ENCODE measurements at places on chromosomes 7 and 10.

DNA sequence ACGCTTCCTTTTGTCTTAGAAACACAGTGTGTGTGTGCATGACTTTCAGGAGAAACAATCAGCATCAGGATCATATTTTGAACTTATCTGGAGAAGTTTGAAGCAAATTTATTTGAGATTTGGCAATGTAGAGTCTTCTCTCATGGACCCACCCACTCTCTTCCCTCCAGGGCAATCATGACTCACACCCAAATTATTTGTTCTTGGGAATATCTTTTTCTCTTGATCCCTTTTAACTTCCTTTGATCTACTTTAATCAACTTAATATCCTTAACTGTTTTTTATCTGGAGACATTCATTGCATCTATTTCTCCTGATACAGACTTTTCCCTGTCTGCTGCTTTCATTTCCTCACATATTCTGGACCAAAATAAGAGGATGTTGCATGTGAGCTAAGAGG lies 1174.3 kb downstream of the GATA3 start:
- no peak for DNase-seq

DNA sequence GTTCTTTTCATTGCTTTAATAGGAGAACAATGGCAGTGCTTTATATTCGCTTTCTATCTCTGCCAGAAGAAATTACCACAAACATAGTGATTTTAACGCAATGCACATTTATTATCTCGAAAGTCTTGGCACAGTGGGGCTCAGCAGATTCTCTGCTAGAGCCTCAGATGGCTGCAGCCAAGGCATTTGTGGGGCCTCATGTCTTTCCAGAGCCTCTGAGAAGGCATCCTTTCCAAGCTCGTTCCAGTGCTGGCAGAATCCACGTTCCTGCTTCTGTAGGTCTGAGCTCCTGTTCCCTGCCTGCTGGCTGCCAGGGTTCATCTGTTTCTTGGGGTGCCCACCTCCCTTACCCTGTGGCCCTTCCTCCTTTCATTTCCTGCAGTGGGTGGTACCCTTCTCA lies 60.2 kb downstream of the LRRC18 start:
- DNase-seq, result no peak

DNA sequence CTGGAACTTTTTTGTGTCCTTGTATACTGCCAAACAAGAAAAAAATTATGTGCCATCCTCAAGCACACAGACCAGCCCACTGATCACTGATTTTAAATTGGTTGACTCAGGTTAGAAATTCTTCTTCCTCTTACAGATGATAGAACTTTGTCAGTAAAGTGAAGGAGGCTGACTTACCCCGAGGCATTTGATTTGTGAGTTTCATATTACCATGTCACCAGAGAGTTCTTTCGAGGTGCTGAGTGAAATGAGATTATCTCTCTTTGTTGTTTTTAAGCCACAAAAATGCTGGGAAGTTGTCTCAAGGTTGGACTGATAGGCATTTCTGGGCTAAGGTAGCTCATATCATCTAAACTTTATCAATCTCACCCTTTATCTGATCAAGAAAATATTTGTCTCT lies 78.8 kb upstream of the FAM180A start:
- no peak for DNase-seq

DNA sequence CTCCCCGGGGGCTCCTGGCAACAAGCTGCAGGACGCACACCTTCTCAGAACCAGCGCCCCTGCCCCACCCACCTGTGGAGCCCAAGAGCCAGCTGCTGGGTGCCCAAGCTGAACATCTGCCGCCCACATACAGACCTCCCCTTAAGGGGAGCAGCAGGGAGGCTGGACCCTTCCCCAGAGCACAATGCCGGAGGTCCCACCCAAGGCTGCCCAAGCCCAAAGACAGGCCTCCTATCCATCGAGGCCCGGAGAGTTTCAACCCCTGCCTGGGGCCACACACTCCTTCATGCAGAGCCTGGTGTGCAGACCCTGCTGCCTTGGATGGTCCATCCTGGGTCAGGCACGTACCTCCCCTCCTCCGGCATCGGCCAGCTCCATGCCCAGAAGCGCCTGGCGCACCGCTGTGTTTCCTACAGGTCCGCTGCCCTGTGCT lies 48.7 kb downstream of the VIPR2 start:
- DNase-seq, result peak; percentile 38

GRCh38 chr10:130762491-130762890 lies 549.0 kb downstream of the TCERG1L start:
- DNase-seq, result no peak
